ENCODE measurements at places on chromosomes 1 and 21.

DNA sequence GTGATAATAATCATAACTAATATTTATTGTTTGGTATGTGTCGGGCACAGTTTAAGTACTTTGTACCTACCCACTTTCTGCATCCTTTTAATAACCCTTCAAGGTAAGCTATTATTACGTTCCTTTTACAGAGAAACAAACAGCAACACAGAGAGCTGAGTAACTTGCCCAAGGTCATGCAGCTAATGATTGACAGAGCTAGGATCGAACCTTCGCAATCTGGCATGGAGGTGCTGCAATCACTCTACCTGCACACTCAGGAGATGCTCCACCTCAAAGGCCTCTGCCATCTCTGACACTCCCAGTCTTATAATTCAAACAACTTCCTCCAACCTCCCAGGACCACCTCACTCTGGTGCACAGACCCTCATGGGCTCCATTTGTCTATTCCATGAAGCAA lies 137.2 kb downstream of the DMRTA2 start:
- no peak for DNase-seq

GRCh38 chr1:19028546-19029129 lies 72.2 kb upstream of the IFFO2 start:
- no peak for DNase-seq

- DNase-seq, result no peak
Observed at GRCh38 chr1:94020764-94021579, 100.0 kb downstream of the ABCA4 start.

DNA sequence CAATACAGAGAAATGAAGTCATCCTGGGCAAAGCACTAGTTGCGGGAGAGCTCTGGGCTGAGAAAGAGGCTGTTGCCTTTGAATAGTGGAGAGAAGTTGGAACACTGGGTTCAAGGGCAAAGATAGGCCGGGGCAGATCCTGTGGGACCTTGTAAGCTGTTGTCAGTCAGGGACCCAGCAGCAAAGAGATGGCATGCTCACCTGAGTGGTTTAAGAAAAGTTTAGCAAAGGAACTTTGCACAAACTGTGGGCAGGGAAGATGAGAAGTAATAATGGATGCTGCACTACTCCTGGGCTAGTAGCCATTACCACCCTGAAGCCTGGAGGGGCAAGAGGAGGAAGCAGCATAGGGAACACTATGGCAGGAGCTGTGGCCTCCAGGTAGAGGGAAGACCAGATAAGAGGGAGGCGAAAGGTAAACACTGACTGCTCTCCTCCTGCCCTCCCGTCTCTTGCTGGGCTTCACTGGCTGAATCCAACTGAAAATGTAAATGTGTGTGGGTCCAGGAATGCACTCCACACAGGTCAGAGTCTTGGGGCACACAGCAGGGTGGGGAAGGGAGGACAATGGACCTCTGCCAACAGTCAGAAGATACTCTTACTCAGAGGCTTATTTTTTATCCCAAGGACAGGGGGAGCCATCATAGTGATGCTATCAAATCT lies 129.2 kb downstream of the PLPP3 start:
- DNase-seq, result no peak

DNA sequence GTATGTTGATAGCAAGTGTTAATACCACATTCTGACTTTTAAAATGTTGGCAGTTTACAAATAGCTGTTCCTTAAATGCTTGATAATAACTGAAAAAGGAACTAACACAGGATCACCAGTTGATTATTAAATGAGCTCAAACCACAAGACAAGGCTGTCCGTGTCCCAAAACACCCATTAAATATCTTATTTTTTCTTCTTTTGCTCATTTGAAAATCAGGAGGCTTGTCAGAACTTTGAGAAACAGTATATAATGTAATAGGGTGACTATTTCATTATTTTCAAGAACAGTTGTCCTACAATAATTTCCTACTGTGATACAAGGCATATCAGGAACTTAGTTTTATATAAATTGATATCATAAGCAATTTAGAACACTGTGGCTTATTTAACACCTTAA lies 2.7 kb downstream of the CDKN2C start:
- no peak for DNase-seq

DNA sequence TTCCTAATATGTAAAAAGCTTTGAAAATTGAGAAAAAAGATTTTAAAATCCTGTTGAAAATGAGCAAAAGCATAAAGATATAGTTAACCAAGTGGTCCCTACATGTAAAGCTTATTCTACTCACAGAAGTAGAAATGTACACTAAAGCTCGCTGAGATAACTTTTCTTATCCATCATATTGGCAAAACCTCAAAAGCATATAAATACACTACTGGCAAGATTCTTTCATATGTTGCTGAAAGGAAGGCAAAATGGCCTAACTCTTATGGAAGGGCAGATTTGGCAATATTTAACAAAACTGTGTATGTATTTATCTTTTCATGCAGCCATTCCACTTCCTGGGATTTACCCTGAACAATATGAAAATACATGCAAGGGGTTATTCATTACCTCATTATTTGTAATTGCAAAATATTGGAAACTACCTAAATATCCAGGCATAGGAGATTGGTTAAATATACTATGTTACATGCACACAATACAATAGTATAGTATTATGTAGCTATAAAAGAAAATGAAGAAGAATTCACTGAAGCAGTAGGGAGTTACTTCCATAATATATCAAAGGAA lies 43.2 kb upstream of the LYPLAL1 start:
- no peak for DNase-seq

DNA sequence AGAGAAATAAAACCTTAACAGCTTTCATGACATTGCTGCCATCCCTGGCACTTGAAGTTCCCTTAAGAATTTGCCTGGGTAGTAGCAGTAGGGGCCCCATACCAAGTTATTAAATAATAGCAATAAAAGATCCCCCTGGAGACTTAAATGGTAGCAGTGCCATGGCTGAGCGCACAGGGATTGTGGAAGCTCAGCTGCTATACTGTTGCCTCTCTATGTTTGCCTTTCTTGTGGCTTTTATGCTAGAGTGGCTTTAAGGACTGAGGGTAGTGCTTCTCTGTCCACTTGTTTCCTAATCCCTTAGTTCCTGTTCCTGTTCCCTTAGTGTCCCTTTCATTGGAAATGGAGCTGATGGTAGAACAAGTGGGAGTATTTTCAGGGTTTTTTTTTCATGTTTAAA lies 42.1 kb downstream of the NCF2 start:
- no peak for DNase-seq

DNA sequence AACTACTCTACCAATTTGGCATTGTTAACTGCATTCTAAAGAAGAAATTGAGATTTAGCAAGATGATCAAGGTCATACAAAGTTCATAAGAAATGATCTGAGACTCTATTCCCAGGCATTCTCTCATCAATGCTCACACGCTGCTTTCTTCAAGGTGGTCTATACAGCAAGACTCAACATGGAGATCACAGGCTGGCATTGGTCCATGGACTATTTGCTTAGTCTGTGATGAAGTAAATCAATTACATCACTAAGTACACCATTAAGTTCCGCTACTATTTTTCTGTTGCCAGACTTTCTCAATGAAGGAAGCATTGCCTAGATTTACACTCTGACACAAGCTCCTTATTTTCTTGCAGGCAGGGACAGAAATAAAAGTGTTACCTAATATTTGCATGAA lies 51.9 kb upstream of the CYP2J2 start:
- no peak for DNase-seq

- no peak for DNase-seq
Observed at GRCh38 chr1:70840260-70840953, 207.2 kb downstream of the PTGER3 start.

DNA sequence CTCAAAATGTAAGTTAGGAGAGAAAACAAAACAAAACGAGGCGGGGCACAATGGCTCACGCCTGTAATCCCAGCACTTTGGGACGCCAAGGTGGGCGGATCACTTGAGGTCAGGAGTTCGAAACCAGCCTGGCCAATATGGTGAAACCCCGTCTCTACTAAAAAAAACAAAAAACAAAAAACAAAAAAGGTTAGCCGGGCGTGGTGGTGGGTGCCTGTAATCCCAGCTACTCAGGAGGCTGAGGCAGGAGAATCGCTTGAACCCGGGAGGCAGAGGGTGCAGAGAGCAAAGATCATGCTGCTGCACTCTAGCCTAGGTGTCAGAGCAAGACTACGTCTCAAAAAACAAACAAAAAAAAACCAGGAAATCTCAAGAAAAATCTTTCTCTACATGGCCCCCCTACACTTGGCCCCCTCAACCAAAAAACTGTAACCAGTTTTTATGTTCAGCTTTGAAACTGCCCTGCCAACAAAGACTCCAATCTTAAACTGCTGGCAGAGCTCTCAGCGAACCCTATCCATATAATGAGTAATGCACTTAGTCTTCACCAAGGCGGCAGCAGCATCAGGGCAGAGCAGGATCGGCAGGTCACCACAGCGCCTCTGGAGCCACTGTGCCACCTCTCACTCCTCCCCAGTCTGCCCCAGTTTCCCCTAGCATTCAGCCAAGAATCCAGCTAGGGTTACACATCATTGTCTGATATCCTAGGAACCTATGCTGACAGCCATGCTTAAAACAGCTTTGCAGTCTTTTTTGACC lies 71.7 kb downstream of the JAK1 start:
- DNase-seq, result no peak

- DNase-seq, result no peak
Observed at GRCh38 chr1:174219606-174220370, 60.5 kb downstream of the RABGAP1L start.

GRCh38 chr1:56819387-56819899 lies at the start of gene FYB2:
Gene FYB2 (minus strand): TSS chr1:56819404. CDS start chr1:56819290, 114 bp downstream.
- DNase-seq, result no peak

DNA sequence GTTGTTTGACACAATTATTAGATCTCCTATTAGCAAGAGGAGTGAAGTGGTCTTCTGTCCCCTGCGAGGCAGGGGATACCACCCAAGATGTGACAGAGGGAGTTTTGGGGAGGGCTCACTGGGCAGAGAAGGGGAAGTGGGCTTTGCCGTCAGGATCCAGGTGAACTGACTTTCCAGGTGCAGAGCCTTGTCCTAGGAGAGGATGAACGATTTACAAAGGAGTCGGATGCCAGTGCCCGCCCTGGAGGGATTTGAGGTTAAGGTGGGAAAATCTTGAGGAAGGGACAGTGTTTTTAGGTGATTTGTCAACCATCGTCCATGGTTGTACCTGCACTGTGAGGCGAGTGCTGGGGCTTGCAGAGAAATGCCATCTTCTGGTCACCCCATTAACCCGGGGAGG lies 201.0 kb downstream of the CAMTA1 start:
- DNase-seq, result no peak

DNA sequence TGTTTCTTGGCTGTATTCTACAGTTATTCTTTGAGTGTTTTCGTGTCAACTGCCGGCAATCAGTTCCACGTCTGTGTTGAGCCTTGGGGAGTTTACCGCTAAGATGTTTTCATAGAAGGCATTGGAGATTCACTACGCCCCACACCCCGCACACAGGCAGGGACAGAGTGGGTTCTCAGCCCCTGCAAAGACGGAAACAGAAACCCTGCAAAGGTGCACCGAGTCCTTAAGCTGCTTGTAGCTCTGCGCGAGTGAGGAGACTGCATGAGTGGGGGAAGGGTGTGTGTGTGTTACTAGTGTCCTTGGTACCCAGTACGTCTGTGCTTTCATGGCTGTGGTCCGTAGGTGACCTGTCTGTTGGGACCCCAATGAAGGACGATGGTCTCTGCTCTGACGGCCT lies 1.9 kb downstream of the LHX4 start:
- DNase-seq, result no peak

DNA sequence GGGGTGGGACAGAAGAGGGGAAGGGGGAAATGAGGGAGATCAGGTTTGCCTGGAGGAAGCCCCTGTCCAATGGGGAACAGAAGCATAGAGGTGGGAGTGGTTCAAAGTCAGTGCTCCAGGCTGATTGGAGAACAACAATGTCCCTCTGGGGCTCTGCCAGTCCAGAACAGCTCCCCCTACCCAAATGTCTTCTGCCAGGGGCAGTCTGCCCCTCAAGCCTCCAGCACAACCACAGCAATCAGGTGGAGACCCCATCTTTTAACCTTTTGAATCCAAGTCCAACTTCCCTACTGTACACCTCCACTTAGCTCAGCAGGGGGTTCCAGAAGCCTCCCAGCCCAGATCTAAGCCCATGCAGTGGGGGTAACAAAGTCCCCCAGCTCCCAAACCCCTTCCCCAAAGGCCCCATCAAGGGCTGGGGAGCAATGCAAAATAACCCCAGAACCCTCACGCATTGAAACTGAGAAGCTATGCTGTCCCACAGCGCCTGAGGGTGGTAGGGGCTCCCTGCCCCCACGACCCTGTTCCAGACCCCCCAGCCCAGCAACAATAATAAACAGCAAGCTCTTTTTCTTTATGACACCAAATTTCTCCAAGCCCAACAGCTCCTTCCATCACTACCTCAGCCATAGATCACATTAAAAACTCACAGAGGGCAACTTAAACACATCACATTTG lies 3.3 kb downstream of the AHDC1 start:
- DNase-seq, result no peak

GRCh38 chr1:9561429-9561828 lies 22.2 kb downstream of the SLC25A33 start:
- DNase-seq, result no peak

- no peak for DNase-seq
Observed at GRCh38 chr21:40324389-40324788, 457.2 kb downstream of the PCP4 start.

DNA sequence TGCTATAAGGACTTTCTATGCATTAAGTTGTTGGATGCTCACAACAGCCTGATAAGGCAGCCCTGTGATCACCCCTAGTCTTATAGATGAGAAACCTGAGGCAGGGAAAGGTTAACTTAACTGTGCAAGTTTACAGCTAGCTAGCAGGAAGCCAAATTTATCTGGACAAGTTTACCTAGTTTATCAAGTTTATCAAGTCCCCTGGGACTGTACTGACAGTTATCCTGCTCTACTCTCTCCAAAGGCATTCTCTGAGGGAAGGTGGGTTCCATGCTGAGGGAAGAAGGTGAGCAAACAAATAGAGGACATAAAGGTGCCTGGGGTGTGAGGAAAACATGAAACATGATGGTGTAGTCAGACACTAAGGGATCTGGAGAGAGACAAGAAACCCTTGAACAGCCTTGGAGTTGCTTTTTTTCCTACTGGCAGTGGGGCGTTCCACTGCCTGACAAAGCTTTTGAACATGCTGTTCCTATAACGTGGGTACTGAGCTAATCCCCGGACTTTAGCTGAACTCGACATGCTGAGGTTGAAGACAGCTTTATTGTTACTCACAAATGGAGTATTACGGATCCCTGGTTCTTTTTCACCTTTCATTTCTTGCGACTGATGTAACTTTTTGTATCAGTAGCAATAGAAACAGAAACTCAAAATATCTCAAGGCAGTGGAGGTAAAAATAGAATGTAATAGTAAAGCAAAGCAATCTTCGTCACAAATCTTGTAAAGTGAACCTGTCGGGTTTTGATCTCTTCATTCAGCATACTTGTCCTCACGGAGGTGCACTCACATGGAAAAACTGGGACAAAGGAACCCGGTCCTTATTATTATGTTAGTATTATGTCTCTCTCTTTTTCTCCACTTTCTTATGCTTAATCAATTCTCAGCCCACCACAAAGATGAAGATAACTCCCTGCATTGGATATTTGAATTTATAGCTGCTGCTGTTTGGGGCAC lies 42.4 kb upstream of the ESRRG start:
- DNase-seq, result no peak

All from DND-41 (cell line).